Stimulated activated CD4-positive, alpha-beta T cell treated with anti-CD3 and anti-CD28 coated beads, Interleukin-1b, Interleukin-23, amount 100 ng/mL, for 48 hours (primary cell): ENCODE measurements at places on chromosomes 4 and X.

DNA sequence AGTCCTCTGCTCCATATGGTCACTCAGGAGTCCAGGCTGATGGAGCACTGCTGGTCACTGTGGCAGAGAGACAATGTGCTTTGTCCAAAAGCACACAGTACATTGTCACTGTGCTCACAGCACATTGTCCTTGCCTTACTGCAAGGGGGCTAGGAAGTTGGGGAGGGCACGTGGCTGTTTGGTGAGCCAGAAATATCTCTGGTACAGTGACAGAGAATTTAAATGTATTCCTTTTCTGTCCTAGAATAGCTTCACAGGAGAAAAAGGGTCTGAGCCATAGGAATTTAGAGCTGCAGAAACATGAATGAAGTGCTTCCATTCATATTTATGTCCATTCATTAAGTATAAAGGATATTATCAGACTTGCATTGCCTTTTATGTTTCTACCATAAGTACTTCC is 110.8 kb upstream of the TRIM2 start:
- no peak for DNase-seq

- no peak for DNase-seq
These were observed 7.6 kb downstream of the PLXNB3 start for GRCh38 chrX:153771415-153772315.

DNA sequence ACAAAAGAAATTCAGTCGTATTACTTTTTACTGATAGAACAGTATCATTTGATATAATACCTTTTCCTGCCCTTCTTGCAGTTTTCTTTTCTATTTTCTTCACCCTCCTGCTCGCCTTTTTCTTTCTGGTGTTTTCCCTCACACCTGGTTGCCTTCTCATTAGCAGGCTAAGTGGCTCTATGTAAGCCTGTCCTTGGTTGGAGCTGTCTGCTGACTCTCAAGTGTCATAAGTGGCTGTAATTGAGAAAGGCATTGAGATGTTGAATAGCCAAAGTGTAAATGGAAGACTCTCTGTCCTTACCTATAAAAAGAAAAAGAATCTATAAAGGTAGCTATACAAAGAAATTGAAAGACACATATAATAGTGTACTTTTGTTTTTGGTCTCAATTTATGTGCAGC is 180.7 kb downstream of the ADGRL3 start:
- no peak for DNase-seq

- no peak for DNase-seq
These were observed 10.4 kb downstream of the CCSER1 start for GRCh38 chr4:90137555-90137954.

GRCh38 chr4:185903205-185903604 is 91.2 kb upstream of the SORBS2 start:
- DNase-seq: no peak

- DNase-seq: no peak
These were observed 1637.3 kb upstream of the PABPC4L start for GRCh38 chr4:135838889-135839288.

GRCh38 chrX:8755116-8755515 is 23.2 kb upstream of the ANOS1 start:
- no peak for DNase-seq
